Activated CD4-positive, alpha-beta T cell treated with anti-CD3 and anti-CD28 coated beads for 36 hours (primary cell): ENCODE measurements at places on chromosomes 6 and 20.

DNA sequence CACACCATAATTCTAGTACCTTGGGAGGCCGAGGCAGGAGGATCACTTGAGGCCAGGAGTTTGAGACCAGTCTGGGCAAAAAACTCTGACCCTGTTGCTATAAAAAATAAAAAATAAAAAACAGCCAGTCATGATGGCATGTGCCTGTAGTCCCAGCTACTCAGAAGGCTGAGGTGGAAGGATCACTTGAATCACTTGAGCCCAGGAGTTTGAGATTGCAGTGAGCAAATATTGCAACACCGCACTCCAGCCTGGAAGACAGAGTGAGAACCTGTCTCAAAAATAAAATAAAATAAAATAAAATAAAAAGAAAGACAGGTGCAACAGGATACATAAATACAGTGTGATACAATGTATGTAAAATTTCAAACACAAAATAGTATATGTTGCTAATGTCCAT is 154.5 kb downstream of the OTOR start:
- no peak for DNase-seq

- DNase-seq, result no peak
Observed at GRCh38 chr6:47512872-47513271, 35.3 kb downstream of the CD2AP start.

GRCh38 chr20:37479925-37480691 is 40.9 kb upstream of the NNAT start:
- DNase-seq, result no peak

DNA sequence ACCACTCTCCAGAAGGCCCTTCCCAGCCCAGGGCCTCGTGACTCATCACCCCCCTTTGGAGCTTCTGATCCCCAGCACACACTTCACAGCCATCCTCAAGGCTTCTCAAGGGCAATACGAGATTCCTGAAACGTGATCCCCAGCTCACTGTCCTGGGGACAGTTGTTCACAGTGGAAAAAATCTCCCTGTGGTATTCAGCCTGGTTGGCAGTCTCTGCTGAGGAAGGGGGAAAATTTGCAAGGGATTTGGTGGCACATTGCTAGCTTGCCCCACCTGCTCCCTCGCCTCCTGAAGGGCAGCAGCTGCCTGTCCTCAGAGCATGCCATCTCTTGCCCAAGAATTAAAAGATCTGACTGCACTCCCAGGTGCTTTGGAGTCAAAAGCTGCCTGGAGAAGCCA is 20.7 kb upstream of the PKHD1 start:
- no peak for DNase-seq

- no peak for DNase-seq
Observed at GRCh38 chr6:150451807-150452427, 83.1 kb downstream of the IYD start.

DNA sequence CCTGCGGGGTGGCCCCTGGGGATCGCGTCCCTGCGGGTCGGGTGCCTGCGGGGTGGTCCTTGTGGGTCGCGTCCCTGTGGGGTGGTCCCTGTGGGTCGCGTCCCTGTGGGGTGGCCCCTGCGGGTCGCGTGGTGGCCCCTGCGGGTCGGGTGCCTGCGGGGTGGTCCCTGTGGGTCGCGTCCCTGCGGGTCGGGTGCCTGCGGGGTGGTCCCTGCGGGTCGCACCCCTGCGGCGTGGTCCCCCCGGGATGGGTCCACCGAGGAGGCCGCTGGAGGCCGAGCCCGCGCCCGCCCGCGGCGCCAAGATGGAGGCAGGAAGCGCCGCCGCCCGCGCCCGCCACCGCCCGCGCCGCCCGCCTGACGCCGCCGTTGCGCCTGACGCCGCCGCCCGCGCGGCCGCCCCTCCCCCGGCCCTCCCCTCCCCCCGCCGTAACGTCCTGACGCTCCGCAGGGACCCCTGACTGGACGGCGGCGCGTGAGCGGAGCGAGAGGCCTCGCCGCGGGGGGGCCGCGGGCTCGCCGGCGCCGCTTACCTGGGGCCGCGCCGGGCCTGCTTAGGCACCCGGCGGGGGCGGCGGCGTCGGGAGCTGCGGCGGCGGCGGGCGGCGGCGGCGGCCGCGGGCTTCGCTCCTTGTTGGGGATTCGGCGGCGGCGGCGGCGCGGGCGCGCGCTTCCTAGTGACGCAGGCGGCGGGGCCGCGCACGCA is at the start of gene GMEB2:
Gene GMEB2 (minus strand): TSS at position 678 of the 705 bp plus-strand sequence. CDS start 7,704 bp downstream, outside the sequence.
- DNase-seq, result peak; percentile 84

- DNase-seq, result peak; percentile 29
Observed at GRCh38 chr6:101226677-101227135, 166.8 kb upstream of the GRIK2 start.

GRCh38 chr6:129882510-129883023 is 21.5 kb upstream of the TMEM244 start:
- no peak for DNase-seq

DNA sequence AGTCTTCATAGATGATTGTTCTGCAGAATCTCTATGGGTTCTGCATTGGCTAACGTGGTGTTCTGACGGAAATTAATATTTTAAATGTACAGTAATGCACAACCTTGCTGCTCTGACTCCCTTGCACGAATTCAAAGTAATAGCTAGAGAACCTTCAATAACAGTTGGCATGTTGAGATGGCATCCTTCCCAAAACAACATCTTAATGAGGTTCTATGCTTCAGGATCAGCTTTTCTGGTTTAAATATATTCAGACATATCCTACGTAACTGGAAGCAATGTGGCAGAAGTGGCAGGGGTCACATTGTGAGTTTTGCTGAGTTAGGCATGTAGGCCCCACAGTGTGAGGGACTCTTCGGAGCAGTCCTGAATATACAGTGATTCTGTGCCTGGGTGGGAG is 25.7 kb downstream of the DSE start:
- DNase-seq, result no peak
